ENCODE measurements at places on chromosomes 3 and 15.

- no peak for DNase-seq
Observed at GRCh38 chr15:46703020-46703861, 1014.1 kb upstream of the SEMA6D start.

- DNase-seq = no peak
Observed at GRCh38 chr3:132343018-132343612, 25.9 kb downstream of the ACP3 start.

GRCh38 chr3:39038165-39038564 lies 13.6 kb downstream of the SCN11A start:
- DNase-seq = no peak

GRCh38 chr3:181728470-181729340 lies 17.0 kb downstream of the SOX2 start:
- DNase-seq = no peak

DNA sequence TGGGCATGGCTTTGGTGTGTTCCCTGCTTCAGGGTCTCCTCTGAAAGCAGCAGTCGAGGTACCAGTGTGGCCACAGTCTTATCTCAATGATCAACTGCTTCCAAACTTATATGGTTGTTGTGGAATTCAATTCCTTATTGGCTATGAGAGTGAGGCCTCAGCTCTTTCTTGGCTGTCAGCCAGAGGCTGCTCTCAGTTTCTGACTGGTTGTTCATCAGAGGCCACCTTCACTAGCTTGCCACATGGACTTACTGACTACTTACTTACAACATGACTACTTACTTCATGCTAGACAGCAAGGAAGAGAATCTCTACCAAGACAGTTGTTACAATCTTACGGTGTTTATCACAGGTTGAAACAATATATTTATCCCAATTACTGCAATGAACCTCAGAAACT lies 789.2 kb downstream of the DIPK2A start:
- DNase-seq = no peak

GRCh38 chr3:145355206-145355605 lies 805.8 kb downstream of the PLOD2 start:
- DNase-seq = no peak

- no peak for DNase-seq
Observed at GRCh38 chr15:41894251-41894790, 468 bp upstream of the SPTBN5 start.

- DNase-seq = no peak
Observed at GRCh38 chr3:136653628-136654027, 98.5 kb downstream of the STAG1 start.

DNA sequence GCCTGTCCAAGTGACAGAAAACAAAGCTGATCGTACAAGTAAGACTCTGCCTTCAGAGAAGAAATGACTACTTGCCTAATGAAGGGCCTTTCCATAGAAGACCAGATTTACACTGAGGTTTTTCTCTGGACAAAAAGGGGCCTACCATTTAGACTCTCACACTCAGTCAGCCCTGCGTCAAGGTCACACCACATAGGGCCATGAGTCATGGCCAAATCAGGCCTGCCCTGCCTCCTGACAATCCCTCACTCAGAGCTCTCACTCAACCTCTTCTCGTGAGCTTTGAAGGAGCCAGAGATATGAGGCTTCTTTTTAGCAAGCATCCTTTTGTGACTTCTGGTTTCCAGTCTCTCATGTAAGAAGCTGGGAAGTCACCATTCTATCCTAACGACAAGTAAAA lies 68.1 kb upstream of the NMNAT3 start:
- DNase-seq = no peak

DNA sequence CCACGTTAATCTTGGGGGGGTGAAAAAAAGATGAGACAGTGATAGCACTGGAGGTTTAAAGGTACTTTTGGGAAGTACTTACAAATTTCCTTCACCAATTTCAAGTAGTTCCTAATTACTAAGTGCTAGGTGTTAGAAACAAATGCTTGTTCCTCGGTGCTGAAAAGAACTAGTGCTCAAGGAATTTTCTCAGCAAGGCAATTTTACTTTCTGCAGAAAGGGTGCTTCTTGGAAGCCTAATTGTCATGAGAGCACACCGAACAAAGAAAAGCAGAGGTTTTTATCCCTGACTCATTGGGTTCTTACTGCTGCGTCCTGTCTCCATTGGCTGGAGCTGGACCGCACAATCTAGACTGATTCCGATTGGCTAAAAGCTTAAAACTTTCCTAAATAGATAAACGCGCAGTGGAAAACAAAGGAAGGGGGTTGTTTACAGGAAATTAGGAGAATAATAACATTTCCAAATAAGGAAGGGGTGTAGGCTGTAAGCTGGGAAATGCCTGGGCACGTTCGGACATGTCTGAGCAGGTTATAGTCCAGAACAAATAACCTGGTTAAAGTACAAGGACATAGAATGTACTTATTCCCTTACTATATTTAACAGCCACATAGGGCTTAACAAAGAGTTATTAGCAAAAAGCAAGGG lies 49.6 kb downstream of the CHD2 start:
- no peak for DNase-seq

DNA sequence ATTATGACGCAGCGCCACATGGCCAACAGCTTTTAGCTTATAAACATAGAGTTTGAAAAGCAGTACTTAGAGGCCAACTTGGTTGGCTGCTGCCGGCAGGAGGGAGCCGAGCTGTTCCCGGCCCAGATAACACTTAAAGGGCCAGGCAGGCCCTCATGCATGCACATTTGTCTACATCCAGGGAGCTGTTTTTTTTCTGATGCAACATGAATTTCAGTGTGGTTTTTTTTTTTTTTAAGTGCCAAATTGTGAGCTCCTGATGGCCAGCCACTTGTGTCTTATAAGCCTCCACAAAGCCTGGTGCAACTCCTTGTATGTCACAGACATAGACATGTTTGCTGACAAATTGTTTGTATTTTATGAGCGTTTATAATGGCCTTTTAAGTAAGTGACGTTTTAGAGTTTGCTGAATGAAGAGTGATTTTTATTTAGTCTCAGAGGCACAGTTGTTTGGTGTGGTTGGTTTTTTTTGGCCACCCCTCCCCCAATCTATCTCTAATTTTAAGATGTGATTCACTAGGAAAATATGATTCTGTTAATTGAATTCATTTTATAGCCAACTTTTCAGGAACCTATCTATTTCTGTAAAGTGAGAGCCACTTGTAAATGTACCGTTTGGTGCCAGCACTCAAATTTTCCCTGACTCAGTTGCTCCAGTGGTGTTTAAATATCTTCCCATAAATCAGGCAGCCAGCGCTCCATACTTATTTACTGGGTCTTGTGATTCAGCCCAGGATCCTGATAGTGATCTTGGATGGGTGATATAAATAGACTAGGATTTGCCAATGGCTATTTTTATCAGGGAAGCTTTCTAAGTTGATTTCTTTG lies 134.3 kb downstream of the VGLL4 start:
- no peak for DNase-seq

GRCh38 chr3:18378218-18378617 lies 46.9 kb downstream of the SATB1 start:
- DNase-seq = no peak

- DNase-seq = no peak
Observed at GRCh38 chr15:49199666-49200065, 29.6 kb downstream of the GALK2 start.

- DNase-seq = no peak
Observed at GRCh38 chr15:27826902-27827714, 272.0 kb downstream of the OCA2 start.

DNA sequence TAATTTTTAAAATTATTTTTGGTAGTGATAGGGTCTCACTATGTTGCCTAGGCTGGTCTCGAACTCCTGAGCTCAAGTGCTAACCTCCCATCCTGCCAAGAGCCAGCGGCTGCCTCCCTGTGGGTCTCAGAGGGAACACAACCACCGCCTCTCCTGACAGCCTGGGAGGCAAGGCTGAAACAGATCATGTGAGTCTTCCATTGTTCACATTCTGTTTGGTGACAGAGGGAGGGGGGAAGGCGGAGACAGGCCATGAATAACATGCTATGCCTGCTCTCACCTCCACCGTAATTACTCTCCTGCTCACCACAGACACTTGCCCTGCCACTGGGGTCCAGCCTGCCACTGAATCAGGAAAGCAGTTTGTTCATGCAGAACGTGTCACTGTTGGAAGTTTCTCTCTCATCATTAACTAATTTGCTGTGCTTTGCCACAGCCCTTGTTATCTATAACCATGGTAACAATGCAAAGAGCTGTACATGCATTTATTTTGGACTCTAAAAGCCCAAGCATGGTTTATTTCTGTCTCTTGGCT lies 78.4 kb upstream of the RASGRF1 start:
- DNase-seq = no peak

DNA sequence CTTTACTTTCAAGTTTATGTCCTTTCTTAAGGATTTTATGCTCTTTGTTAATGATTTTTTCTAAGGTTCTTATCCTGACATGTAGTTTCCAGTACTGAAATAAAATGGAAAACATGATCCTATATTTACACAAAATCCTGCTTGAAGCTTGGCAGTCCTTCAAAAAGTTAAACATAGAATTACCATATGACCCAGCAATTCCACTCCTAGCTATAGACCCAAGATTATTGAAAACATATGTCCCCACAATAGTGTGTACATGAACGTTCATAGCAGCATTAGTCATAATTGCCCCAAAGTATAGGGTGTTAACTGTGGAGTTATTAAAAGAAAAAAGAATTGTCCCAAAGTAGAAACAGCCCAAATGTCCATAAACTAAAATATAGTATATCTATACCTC lies 33.2 kb downstream of the ITGB5 start:
- no peak for DNase-seq

DNA sequence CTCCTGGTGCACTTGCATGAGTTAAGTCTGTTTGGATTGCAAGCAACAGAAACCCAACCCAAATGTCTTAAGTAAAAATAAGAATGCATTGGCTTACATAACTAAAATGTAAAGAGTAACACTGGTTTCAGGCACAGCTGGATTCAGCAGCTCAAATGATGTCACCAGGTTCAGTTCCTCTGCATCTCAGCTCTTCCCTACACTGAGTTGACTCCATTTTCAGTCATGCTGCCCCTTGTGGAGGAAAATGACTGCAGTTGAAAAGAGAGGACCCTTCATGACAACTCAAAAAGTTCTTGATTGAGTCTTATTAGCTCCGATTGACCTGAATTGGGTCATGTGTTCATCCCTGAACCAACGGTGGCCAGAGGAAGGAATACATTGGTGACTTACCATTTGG lies 138.5 kb upstream of the ABI3BP start:
- no peak for DNase-seq

DNA sequence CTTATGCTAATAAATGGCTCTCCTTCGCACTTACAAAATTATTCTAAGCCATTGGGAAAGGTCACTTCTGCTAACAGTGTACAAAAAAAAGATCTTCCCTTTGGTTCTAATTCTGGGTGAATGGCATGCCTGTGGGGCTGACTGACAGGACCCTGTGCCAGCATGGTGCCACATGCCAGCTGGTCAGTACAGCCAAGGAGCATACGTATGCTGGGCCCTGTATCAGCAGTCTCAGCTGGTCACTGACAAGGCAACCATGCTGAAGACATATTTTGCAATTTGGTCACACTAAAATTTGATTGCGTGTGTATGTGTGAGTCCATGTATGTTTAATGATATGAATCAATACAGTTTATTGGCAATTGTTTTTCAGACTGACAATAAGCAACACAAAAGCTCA lies 246.1 kb downstream of the TBL1XR1 start:
- DNase-seq = no peak

GRCh38 chr15:69880571-69881301 lies 217.0 kb downstream of the TLE3 start:
- DNase-seq = no peak

- DNase-seq = no peak
Observed at GRCh38 chr3:197460002-197460401, 95.8 kb downstream of the BDH1 start.

DNA sequence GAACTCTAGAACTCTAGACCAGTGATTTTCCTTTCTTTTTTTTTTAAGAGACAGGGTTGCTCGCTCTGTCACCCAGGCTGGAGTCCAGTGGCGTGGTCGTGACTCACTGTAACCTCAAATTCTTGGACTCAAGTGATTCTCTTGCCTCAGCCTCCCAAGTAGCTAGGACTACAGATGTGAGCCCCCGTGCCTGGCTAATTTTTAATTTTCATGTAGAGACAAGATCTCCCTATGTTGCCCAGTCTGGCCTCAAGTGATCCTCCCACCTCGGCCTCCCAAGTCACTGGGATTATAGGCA lies 359.6 kb downstream of the SHQ1 start:
- DNase-seq = no peak

DNA sequence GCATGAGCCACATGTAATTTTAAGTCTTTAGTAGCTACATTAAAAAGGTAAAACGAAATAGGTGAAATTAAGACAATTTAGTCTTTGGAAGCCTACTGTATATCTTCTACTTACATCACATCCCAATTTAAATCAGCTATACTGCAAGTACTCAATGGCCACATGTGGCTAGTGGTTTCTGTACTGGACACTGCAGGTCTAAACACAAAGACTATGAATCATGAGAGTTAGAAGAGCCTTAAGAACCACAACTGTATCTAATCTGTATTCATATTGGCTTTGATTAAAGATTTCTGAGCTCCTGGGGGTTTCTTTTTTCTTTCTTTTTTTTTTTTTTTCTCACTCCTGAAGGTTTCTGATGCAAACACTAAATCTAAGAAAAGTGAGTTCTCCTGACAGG lies 2.3 kb upstream of the EIF1B start:
- DNase-seq = no peak

GRCh38 chr3:194380326-194380725 lies 10.8 kb upstream of the LRRC15 start:
- DNase-seq = no peak

GRCh38 chr3:88433568-88433967 lies 283.8 kb downstream of the C3orf38 start:
- DNase-seq = no peak

GRCh38 chr3:110099711-110100110 lies 762.4 kb upstream of the DPPA4 start:
- DNase-seq = no peak

DNA sequence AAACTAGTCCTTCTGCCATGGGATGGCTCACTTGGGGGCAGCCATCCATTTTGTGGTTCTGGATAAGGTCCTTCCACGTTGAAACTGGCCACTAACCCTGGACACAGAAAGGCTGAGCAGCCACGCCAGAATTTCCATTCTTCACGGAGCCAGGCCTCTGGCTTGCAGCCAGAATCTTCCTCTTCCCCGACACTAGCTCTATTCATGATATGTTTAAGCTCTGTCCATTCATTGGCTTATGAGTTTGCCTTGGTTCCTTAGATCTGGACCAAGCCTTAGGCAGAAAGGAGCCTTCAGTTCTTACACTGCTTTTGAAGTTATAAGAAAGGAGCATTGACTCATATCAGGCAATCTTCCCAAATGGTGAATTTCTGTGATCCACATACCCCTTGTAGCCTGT lies 288.4 kb upstream of the GOLGA6L4 start:
- no peak for DNase-seq

GRCh38 chr3:190339130-190339529 lies 16.9 kb upstream of the CLDN1 start:
- DNase-seq = no peak

DNA sequence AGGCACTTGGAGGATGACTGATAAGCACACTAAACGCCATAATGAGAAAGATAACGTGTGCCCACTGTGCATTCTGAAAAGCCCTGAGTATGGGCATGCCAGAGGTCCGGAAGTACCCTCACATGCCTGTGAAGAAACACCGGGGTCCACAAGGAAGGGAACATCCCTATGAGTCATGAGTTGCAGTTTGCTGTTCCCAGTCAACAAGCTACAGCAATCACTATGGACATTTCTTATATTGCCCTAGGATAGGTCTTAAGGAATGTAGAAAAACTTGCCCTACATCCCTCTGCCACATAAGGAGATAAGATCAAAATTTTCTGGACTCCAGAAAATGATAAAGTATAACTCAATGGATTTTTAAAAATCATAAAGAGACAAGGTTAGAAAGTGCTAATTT lies 9.9 kb downstream of the MB21D2 start:
- DNase-seq = no peak

Data from activated CD4-positive, alpha-beta T cell treated with anti-CD3 and anti-CD28 coated beads for 1 hour (primary cell).